Fibroblast of the aortic adventitia (primary cell): ENCODE measurements at places on chromosomes 2 and 18.

GRCh38 chr2:241948901-241949735 lies 79.6 kb downstream of the RTP5 start:
- no peak for DNase-seq

GRCh38 chr2:58904095-58904494 lies 663.0 kb upstream of the FANCL start:
- DNase-seq = no peak

DNA sequence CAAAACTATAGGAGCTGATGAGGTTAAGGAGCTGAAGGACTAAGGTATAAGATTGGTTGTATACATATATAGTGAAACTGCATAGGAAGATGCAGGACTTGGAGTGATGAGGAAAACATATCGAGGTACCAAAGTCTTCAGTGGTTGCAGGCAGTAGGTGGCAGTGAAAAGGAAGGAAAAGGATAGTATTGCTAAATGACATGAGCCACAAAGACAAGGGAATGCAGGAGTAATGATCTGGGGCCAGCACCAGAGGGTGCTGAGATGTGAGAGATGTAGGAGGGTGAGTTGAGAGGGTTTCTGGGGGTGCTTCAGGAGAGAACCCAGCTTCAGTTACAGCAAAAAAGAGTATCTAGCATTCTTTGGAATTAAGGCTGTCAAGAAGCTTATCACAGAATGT lies 172.2 kb upstream of the MYO3B start:
- no peak for DNase-seq

GRCh38 chr18:46133534-46133933 lies 29.3 kb downstream of the HAUS1 start:
- no peak for DNase-seq

GRCh38 chr2:168552450-168552856 lies 96.4 kb downstream of the CERS6 start:
- no peak for DNase-seq

- DNase-seq = no peak
Measured at GRCh38 chr2:34266908-34267697, 668.0 kb upstream of the FAM98A start.

DNA sequence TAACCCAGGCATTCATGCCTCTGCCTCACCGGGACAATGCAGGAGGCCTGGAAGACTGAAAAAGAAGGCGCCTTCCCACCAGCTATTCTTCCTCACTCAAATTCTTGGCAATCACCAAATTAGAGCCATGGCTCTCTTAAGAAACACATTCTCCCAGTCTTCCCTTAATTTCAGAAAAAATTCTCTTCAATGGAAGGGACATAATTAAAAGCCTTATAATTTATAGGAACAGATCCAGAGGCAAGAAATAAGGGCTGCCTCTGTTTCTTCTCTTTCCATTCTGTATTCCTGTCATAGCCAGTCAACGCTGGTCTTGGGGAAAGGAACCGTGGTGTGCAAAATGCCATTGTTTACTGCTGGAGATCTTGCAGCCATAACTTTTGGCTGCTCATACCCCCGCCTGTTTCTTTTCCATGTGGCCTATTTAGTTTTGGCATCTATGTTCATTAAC lies 32.8 kb downstream of the DTNA start:
- no peak for DNase-seq

DNA sequence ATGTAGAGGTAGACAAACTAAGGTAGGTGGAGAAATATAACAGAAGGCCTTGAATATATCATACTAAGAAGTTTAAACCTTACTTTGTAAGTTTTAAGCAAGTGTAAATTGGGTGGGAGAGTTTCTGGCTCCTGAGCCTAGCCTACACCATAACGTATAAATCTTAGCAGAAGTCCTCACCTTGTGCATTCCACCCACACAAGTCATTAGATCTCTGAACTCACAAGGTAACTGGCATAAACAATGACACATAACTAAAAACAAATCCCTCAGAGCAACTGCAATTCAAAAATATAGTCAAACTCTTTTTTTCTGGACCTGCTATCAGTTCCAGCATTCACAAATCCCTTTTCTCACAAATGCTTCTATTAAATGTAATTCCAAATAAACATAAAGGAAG lies 9.4 kb downstream of the REV1 start:
- DNase-seq = no peak

GRCh38 chr2:239552213-239552926 lies 151.6 kb upstream of the HDAC4 start:
- no peak for DNase-seq

- DNase-seq = no peak
Measured at GRCh38 chr18:73880387-73880786, 267.2 kb downstream of the FBXO15 start.

GRCh38 chr18:21468514-21469164 lies 131.9 kb downstream of the ESCO1 start:
- no peak for DNase-seq
